Vein endothelial cell (primary cell): ENCODE measurements at places on chromosomes 13 and 19. TPM values are rescaled to one million over a fixed set of nuclear protein-coding genes. Genes with fewer than 3 reads are reported as not detected.

The CRYL1 gene
- 30.5 and 54.5 TPM in 2 replicates for total RNA-seq

The NFIX gene
- total RNA-seq = 13.2 and 16.0 TPM in 2 replicates

The CRLF1 gene
- 0.48 and 0.98 TPM in 2 replicates for total RNA-seq

The SNRPD2 gene
- 219 and 256 TPM in 2 replicates for total RNA-seq

The SLC7A10 gene
- total RNA-seq = not detected in 2 replicates

The CCDC169 gene
- 1.3 and 4.5 TPM in 2 replicates for total RNA-seq

The RASL11A gene
- total RNA-seq = 2.3 and 3.1 TPM in 2 replicates

The KLK12 gene
- not detected in 2 replicates for total RNA-seq

The ZNF345 gene
- 3.3 and 3.8 TPM in 2 replicates for total RNA-seq

The PNMA8C gene
- total RNA-seq = not detected in 2 replicates

The NLRP4 gene
- total RNA-seq = not detected in 2 replicates

The KLK5 gene
- total RNA-seq = not detected in 2 replicates

The ZNF726 gene
- 1.6 and 3.6 TPM in 2 replicates for total RNA-seq

The SLC1A6 gene
- not detected in 2 replicates for total RNA-seq

The TNFRSF19 gene
- total RNA-seq = under 0.01 and 0.48 TPM in 2 replicates

The GSX1 gene
- not detected in 2 replicates for total RNA-seq

The SPTBN4 gene
- not detected in 2 replicates for total RNA-seq

The PSG6 gene
- under 0.01 TPM in 1 of 2 replicates, not detected in the other for total RNA-seq

The CFAP97D2 gene
- not detected in 2 replicates for total RNA-seq

The PAN3 gene
- total RNA-seq = 25.8 and 31.8 TPM in 2 replicates

The RAB3A gene
- 0.65 and 0.67 TPM in 2 replicates for total RNA-seq

The VSTM2B gene
- total RNA-seq = not detected in 2 replicates

The RXFP2 gene
- not detected in 2 replicates for total RNA-seq

The LMO7 gene
- 23.0 and 33.6 TPM in 2 replicates for total RNA-seq

The CCDC70 gene
- not detected in 2 replicates for total RNA-seq

The ZNF738 gene
- 7.5 and 8.2 TPM in 2 replicates for total RNA-seq

The MISP3 gene
- total RNA-seq = 0.10 and 0.33 TPM in 2 replicates

The SLC10A2 gene
- total RNA-seq = not detected in 2 replicates

The TNNI3 gene
- total RNA-seq = not detected in 2 replicates

The ZNF540 gene
- total RNA-seq = 0.19 and 0.33 TPM in 2 replicates

The NKPD1 gene
- 0.65 TPM in 1 of 2 replicates, not detected in the other for total RNA-seq

The URI1 gene
- 38.9 and 44.8 TPM in 2 replicates for total RNA-seq
